ENCODE measurements at places on chromosomes 4 and X.

DNA sequence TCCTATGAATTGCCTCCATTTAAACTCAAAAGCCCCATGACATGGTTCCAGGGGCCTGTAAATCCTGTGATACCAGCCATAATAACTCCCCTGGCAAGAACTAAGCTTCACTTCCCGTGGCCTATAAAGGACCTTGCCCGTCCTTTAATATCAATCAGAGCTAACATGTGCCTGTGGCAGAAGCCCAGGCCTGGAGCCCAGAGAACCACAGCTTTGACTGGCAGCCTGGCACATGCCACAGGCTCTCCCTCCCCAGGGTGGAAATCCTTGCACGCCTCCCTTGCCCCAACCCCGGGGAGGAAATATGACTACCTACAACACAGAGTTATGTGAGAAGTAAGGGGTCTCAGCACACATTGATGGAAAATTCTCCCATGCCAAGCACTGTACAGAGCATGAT lies 287.4 kb downstream of the RAB28 start:
- no peak for DNase-seq

- no peak for DNase-seq
Observed at GRCh38 chrX:129737916-129738315, 863 bp upstream of the XPNPEP2 start.

DNA sequence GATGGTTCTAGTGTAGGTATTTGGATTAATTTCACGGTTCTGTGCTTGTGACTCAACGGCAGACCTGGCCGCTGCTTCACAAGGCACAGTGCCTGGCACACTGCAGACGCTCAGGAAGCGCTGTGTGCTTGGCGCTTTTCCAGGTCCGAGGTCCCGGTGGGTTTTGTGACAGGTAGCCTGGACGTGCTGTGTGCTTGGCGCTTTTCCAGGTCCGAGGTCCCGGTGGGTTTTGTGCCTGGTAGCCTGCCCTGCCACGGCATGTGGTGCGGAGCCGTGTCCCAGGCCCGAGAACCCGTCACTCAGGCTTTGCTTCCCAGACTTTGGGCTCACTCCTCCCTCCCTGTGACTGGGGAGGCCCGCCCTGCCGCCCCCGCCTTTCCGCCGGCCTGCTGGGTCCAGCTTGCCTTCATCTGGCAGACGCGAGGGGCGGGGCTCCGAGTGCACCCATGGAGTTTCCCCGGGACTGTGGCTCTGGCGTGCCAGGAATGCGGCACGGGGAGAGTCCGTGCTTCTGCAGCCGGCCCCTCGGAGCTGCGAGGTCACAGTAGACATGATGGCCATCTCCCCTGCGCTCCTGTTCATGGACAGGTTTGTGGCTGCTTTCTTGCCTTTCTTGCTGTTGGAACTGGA lies 44.2 kb downstream of the TBC1D14 start:
- peak; percentile 50 for DNase-seq

GRCh38 chr4:74335341-74336021 lies 27.2 kb downstream of the EPGN start:
- DNase-seq: no peak

DNA sequence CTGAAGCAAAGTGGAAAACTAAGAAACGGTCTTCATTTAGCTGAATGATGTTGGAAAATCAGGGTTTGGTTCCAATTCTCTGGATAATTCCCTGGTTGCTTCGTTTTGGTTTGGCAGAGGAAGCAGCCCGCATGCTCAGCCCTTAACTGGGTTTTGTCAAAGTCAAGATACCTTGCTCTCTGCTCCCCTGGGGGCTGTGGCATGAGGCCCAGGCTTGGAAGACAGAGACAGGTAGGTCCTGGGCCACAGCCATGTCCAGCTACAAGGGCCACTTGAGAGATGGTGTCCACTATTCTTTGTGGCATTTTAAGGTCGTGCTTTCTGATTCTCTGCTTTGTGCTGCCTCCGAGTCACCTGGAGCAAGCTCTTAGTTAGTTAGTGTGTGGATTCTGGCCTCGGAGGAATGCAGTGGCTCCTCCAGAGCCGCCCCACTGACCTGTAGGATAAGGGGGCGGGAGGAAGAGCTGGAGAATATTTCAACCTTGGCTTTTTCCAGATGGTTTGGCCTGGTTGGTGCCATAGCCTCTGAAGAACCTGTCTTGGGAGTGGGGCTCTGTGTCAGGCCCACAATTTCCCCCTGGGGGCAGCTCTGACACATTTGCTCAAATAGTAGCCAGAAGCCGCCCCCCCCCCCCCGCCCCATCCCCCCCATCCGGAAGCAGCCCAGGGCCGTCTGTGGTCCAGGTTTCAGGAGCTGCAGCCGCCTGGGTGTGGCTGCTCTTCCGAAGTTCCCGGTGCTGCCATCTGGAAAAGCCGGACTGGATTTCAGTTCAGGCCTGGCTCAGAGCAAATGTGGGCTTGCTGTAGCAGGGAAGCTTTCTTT lies 147.1 kb downstream of the NHS start:
- DNase-seq: no peak
